Frontal cortex (tissue), 4 donors: ENCODE measurements at places on chromosomes 7 and 10. TPM values are rescaled to one million over a fixed set of nuclear protein-coding genes. Genes with fewer than 3 reads are reported as not detected.

GRCh38 chr10:29524294-29524693, 110.5 kb downstream of the SVIL start:
- no peak for DNase-seq

GRCh38 chr10:43421201-43421507, 12.2 kb upstream of the HNRNPF start:
- no peak for DNase-seq

- no peak for DNase-seq
Measured at GRCh38 chr7:27172823-27173510, 1.2 kb downstream of the HOXA10 start.

GRCh38 chr10:33248638-33249037, 85.8 kb downstream of the NRP1 start:
- DNase-seq, result no peak

Gene POU6F2
- 3.3 TPM for total RNA-seq

DNA sequence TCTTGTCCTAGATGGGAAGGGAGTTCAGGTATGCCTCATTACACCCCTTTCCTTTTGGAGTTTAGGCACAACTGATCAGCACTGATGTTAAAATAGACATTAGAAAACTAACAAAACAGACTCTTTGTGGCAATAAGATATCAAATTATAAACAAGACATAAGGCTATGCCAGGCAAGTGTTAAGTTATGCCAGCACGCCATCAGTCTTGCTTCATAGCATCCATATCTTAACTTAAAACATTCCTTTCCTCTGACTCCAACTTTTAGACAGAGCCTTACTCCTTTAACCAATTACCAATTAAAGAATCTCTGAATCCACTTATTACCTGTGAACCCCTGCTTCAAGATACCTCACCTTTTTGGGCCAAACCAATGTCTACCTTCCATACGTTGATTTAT, 126.2 kb upstream of the ETV1 start:
- no peak for DNase-seq

DNA sequence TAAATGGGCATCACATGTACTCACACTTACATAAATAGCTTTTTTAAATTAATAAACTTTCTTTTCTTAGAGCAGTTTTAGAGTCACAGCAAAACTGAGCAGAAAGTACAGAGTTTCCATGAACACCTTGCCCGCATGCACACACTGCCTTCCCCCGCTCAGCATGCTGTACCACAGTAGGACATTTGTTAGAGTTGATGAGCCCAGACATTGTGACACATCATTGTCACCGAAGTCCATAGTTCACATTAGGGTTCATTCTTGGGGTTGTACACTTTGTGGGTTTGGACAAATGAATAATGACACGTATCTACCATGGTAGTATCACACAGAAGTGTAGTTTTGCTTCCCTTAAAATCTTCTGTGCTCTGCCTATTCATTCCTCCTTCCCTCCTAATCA, 23.7 kb downstream of the UBN2 start:
- no peak for DNase-seq

DNA sequence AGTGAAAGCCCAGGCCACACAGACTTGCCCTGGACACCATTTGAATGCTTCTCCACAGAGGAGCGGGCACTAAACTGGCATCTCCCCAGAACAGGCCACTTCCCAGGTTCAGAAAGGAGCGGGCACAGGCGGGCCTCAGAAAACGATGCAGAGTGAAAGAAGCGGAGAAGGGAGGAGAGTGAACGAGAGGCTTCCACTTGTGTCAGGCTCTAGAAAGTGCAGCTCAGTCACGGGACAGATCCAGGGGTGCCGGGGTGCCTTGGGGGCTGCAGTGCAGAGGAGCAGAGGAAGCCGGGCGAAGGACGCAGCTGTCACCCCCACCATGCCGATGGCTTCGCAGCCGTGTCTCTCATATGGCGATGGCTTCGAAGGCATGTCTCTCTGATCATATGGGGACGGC, 26.1 kb upstream of the PRKAR1B start:
- DNase-seq, result no peak
